Activated CD4-positive, alpha-beta T cell treated with anti-CD3 and anti-CD28 coated beads, Interleukin-2, amount 50 U/mL, for 48 hours (primary cell): ENCODE measurements at places on chromosomes 12 and 14.

DNA sequence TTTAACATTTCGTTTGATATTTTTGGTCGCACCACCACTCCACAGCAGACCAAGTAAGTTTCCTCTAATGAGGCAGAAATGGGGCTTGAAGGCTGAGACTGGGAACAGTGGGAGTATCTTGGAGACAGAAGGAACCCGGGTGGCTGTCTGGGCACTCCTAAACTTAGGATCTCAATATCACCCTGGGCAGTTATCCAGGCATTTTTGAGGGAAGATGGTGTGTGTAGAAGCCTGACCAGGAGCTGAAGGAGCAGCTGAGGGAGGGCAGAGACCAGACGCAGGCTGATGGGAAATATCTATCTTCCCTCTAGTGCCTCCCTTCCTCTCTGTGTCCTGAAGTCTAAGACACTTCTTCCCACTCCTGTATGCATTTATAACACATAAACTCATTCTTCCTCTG lies 10.7 kb downstream of the MARS1 start:
- no peak for DNase-seq

- DNase-seq, result no peak
These were observed 157.2 kb downstream of the PAX9 start for GRCh38 chr14:36818794-36819384.

GRCh38 chr12:12127304-12127703 lies 56.6 kb downstream of the BCL2L14 start:
- no peak for DNase-seq

- no peak for DNase-seq
These were observed 196.6 kb downstream of the PCNX1 start for GRCh38 chr14:71103662-71104484.

DNA sequence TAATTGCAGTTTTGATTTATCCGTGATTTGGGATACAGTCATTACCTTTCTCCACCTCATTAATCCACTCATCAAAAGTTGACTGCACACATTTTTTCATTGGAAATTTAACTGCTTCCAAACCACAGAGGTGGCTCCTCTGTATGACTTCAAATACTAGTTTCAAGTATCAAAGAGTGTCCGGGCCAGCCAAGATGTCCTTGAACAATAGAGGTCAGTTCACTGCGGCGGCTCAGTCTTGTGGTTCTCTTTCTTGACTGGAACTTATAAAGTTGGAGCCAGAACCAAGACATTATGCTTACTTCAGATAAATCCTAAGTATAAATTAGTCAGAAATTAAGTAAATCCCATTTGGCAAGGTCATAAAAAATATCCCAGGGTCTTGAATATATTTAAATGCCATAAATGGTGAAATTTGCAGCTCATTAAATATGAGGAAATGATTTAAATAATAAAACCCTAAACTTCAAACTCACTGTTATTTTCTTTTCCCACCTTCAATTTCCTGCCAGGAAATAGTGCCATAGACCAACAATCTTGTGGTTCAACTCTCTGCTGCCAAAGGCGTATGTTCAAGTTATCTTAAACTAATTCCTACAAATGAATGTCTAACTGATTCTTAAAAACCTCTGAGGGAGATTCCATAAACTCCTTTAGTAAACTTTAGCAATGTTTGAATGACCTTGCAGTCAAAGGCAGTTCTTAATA lies 360.8 kb downstream of the AEBP2 start:
- no peak for DNase-seq
